ENCODE measurements at places on chromosomes 2 and 18.

DNA sequence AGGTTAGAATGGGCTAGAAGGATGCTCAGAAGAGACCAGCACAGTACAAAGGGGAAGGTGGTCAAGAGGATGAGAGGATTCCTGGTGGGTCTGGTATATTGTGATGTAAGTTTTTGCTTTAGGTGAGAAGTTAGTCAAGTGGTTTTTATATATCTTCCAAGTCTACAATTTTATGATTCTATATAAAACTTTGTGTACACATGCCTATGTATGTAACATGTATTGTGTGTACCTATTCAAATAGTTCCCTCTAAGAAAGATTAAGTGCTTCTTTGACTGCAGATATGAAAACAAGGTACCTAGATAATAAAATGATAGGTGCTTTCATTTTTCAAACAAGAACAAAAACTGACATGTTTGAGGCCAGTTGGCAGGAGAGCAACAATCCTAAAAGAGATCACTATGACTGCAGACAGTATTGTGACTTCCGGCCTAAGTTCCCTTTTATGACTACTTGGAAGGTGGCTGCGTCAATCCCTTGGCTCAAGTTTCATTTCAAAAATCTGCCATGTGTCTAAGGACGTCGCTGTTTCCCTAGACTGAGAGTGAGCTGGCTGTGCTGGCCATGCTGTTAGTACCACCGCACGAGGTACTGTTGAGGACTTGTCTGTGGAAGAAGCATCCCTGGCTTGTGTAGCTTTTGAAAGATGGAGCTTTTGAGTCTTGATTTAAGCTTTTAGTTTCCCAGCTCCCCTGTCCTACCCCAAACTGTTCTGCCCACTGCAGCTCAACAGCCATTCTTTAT lies 123.1 kb downstream of the PRPF40A start:
- no peak for DNase-seq

- no peak for DNase-seq
These were observed 18.5 kb upstream of the NPAS2 start for GRCh38 chr2:100801402-100801801.

GRCh38 chr2:66202586-66202985 lies 232.3 kb upstream of the MEIS1 start:
- DNase-seq = no peak

GRCh38 chr2:239895116-239895515 lies 130.0 kb downstream of the NDUFA10 start:
- no peak for DNase-seq

- no peak for DNase-seq
These were observed 57.8 kb upstream of the HAAO start for GRCh38 chr2:42850016-42850805.

GRCh38 chr2:223090039-223090438 lies 38.0 kb downstream of the KCNE4 start:
- no peak for DNase-seq

GRCh38 chr2:133942398-133942797 lies 311.5 kb upstream of the MGAT5 start:
- DNase-seq = no peak

DNA sequence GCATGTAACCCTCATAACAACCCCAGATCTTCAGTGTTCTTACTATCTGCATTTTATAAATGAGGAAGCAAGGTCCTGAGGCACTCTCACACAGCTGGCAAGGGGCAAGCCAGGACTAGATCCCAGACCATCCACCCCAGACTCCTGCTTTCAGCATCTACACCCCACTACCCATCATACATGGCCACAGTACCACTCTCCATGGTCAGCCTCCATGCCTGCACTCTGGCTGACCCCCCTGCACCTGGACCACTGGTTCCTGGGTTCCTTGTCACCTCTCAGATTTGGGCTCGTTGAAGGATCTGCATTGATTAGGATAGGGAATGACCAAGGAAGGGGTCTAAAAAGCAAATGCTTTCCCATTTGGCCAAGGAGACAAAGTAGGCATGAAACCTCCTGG lies 36.0 kb upstream of the TEX51 start:
- no peak for DNase-seq
